ENCODE measurements at places on chromosomes 6 and 20.
A peak's percentile ranks its signal among the peaks of the same experiment; 100 is the strongest.

DNA sequence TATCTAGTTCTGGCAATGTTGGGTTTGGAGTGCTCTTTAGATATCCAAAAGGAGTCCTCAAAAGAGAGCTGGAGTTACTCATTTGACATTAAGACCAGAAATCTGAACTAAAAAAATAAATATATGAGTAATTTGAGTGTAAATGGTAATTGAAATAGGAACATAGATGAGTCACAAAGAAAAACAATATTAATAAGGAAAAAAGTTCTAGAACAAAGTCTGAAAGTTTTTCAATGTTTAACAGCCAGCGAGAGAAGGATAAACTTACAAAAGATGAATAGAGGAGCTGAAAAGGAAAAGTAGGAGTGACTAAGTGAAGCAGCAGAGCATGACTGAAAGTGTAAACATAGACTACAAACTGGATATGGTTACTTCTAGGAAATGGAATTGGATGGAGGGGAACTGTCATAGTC is 46.8 kb downstream of the EPM2A start:
- peak; percentile 86 for DNase-seq

DNA sequence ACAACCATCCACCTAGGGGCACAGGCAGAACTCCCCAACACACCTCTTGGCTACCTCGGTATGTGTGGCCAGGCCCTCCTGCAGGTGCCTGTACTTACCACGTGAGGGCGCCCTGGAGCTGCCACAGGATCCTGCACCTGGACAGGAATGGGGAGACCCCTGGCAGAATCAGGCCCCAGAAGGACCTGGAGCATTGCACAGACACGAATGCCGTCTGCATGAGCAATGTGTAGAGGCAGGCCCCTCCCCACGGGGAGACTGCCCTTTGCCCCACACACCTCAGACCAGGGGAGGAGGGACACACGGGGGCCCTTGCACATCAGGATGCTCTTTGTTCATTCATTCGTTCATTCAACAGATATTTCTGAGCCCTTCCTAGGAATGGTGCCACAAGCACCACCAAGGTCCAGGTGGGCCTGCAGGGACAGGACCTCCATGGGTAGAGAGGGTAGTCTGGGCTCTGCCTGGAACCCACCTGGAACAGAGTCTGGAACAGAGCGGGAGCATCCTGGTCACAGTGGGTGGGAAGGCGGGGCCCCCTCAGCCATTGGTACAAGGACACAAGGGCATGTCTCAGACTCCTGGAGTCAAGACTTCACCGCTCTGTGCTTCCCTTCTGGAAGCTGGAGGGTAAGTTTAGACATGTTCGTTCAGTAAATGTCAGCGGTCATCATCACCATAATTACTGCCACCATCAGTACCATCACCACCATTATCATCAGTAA is 32.3 kb downstream of the YTHDF1 start:
- no peak for DNase-seq

DNA sequence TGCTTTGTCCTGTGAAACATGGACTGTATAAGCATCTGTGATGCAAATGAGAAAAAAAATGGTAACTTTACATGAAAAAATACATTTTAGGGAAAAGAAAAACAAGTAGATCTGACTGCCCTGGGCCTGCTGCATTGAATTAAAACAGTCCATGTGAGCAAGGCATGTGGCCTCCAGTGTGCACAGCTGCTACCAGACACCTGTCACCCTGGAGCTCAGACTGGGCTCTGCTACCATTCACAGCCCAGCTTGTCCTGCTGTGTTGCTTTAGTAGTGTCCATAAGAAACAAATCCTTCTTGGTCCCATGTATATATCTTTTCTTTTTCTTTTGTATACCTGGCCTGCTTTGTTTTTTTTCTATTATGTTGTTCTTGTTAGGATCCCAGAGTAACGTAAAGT is 315.9 kb downstream of the NKAIN2 start:
- no peak for DNase-seq

DNA sequence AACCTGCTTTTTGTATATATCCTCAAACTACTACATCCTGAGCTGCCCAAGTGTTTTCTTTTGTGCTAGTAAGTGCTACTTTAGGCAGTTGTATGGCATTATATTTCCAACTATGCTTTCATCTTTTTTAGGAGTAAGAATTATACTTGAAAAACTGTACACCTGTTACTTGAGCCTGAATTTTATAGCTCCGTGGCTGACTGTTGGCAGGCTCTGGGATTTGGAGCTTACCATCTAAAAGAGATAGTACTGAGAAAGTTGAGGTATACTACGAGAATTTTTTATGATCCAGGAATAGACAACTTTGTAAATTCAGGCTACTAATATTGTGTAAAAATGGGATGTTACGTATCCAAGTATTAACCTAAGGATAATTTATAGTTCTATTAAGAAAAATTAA is 32.4 kb downstream of the RNF217 start:
- no peak for DNase-seq

DNA sequence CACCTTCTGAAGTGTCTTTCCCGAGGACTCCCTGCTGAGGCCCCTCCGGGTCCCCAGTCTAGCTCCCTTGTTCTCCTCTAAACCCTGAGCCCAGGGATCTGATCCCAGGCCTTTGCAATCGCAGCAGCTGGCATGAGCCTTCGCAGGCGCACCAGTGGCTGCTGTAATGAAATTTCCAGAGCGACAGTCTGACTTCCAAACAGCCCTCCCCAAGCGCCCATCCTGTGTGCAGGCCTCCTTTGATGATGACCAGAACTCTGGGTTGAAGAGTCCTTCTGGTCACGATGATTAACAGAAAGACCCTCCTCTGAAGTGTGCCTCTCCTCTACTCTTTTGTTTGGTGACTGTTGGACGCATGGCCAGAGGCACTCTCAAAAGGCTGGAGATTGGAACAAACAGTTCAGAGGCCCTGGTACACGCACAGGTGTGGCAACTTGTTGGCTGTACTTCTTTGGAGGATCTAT is 89.1 kb upstream of the MPC1 start:
- DNase-seq = no peak

GRCh38 chr20:51862796-51863195 is 60.5 kb upstream of the SALL4 start:
- DNase-seq = peak; percentile 18

- no peak for DNase-seq
These were observed 17.0 kb upstream of the HEY2 start for GRCh38 chr6:125732398-125732797.

GRCh38 chr20:62644044-62644795 is 1.9 kb downstream of the SLCO4A1 start:
- no peak for DNase-seq

DNA sequence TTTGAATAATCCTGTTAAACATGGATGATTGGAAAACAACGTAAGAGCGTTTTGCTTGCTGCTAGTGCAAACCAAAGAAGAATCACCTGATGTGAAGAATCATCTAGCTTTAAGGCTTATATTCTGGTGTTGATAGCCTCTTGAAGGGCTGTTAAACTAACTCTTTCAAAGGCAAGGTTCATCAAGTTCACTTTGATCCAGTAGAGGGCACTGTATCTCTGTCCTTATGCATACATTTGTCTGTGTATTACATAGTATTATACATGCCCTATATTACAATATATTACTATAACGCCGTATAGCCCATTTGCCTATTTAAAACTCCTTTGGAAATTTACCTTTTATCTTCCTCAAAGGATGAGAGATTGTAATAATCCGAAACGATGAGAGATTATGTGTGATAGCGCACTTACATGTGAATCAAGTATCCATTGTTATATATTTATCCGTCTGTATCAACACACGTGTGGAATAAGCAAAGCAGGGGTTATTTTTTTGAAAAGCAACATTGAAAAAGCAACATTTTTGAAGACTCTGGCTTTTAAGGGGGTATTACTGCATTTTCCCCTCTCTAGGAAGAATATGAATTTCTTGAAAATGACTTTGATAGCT is 50.8 kb upstream of the NRN1 start:
- no peak for DNase-seq

DNA sequence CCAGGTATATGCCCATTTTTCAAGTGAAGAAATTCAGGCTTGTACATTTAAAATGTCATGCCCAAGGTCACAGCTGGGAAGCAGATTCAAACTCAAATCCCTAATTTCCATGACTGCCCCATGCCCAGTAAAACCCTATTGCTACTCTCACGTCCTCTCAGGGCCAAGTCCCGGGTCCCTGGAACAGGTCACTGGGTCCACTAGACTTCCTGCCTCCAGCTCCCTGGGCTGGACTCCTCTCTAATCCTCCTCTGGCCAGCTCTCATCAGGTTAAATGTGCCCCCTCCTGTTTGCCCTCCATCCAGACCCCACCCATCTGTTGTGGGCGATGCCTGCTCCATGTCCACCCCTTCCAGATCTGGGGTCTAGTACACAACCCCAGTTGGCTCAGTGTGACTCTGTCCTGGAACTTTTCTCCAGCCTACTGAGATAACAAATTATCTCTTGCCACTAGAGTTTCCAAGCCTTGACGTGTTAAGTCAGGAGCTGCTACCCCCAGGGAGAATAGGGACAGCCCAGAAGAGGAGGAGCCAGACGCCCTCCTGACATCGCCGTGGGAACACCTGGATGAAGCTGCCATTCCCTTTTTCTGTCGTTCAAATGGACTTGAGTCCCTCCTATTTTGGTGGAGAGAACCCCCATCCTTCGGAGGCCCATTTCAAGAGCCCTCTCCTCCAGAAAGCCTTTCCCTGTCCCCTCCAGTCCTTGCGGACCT is 3.7 kb upstream of the SPDEF start:
- DNase-seq = no peak

GRCh38 chr20:20277894-20278335 is 90.0 kb upstream of the INSM1 start:
- DNase-seq = no peak

GRCh38 chr20:15396026-15396425 is 1058.6 kb upstream of the FLRT3 start:
- no peak for DNase-seq

DNA sequence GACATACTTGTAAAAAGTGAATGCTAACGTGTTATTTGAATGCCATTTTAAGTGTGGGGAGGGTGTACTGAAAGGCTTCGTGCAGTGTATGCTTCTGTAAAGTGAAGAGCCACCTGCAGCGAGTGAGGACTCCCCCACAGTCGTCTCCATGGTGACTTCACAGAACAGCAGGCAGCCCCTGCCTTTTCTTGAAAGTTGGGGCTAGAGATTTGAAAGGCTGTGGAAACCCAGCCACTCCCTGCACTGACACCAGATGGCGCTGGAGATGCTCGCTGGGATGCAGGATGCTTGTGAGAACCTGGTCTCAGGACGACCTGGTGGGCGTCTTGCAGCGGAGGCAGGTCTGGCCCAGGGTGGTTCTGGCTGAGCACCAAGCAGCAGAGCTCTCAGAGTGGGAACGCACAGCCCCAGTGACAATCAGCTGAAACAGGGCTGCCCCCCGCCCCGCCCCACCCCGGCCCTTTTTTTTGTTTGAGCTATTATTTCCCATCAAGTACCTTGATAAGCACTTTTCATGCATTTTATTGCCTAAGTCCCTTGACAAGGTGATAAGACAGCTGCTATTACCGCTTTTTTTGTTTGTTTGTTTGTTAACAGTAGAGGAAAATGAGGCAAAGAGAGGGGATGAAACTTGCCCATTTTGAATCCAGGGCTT is 150.3 kb downstream of the SYCP2 start:
- peak; percentile 15 for DNase-seq

GRCh38 chr6:112360498-112360897 is 13.4 kb downstream of the RFPL4B start:
- DNase-seq = peak; percentile 29
